Stimulated activated CD8-positive, alpha-beta memory T cell treated with anti-CD3 and anti-CD28 coated beads, Interleukin-4, amount 100 ng/mL, for 24 hours (primary cell): ENCODE measurements at places on chromosomes 5 and 9.

DNA sequence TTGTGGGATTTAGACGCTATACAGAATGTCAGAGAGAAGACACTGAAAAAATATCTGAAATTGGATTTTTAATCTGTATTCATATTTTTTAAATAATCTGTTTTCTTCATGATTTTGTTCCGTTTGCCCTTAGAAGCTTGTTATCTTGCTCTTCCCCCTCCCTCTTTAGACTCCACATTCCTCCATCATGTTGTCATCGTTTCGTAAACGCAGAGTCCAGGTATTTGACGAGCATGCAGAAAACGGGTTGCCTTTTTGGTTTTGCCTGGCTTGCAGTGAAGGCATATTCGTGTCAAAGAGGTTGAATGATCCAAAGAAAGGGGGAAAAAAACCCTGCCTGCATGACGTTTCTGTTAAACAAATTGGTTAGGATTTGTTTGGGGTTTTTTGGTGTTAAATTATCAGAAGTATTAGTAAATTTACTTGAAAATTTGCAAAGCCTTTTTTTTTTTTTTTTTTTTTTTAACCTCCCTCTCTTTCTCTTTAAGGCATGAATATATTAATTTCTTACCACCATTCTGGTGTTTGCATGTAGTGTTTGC is 2.9 kb downstream of the SPTAN1 start:
- no peak for DNase-seq

- no peak for DNase-seq
Observed at GRCh38 chr5:135555530-135555929, 19.8 kb upstream of the NEUROG1 start.

GRCh38 chr5:131634996-131635683 is at the start of gene RAPGEF6:
RAPGEF6 (minus strand) TSS chr5:131635229; CDS start chr5:131635030, 199 bp downstream.
- DNase-seq = peak; percentile 91

DNA sequence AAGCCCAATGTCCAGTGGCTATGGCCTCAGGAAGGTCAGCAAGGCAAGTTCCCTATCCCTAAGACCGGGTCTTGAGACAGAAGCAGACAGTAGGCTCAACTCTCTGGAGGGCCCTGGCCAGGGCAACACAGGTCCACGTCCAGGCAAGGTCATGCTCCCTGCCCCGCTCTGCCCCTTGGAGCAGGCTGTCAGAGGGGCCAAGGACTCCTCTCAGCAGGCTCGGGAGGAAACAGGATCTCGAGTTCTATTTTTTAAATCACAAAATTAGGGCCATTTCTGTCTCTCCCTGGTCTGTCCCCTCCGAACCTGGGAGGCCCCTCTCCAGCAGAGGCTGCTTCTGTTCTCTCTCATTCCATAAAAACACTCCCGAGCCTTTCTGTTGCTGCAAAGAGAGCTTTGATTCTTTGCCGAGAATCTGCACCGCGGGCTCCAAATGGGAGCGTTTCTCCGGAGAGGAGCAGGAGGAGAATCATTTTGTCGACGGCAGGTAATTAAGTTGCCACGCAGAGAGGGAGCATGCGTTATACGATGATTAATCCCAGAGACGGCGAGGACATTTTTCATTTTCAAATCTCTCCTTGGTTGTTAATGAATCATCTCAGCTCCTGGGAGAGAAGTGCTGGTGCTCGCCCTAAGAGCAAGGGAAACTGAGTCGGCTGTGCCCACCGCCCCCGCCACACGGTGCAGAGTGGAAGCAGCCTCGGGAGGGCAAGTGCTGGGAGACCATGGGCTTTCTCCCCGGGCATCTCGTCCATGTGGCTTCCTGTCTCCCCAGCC is 24.5 kb upstream of the FCN1 start:
- no peak for DNase-seq

GRCh38 chr9:37904445-37905130 is 661 bp upstream of the SLC25A51 start:
- no peak for DNase-seq

- DNase-seq = no peak
Observed at GRCh38 chr5:145072889-145073288, 762.3 kb downstream of the PRELID2 start.

- peak; percentile 72 for DNase-seq
Observed at GRCh38 chr5:76402251-76402885, 717 bp upstream of the IQGAP2 start.

- no peak for DNase-seq
Observed at GRCh38 chr5:134508521-134509195, 16.8 kb upstream of the JADE2 start.

GRCh38 chr9:12224449-12224848 is 468.7 kb upstream of the TYRP1 start:
- DNase-seq = no peak

- no peak for DNase-seq
Observed at GRCh38 chr5:91293131-91293530, 90.0 kb downstream of the ARRDC3 start.

GRCh38 chr9:110188991-110189390 is 19.0 kb downstream of the C9orf152 start:
- no peak for DNase-seq

- DNase-seq = no peak
Observed at GRCh38 chr9:94950579-94951323, 224.3 kb downstream of the AOPEP start.

DNA sequence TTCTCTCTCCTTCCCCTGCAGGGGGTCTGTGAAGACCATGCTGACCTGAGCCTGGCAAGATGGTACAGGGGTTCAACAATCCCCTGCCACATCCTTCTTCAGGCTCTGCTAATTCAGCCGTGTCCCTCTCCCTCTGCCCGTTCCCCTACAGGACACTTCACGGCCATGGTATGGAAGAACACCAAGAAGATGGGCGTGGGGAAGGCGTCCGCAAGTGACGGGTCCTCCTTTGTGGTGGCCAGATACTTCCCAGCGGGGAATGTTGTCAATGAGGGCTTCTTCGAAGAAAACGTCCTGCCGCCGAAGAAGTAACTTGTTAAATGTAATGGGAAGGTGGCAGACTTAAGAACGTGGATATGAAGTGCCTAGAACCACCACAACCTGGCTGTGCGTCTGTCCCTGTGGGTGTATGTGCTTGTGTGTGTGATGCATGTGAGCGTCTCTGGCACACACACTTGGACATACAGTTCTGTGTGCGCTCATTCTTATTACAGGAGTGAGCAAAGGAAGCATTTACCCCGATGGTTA is 6.9 kb upstream of the CCIN start:
- no peak for DNase-seq

DNA sequence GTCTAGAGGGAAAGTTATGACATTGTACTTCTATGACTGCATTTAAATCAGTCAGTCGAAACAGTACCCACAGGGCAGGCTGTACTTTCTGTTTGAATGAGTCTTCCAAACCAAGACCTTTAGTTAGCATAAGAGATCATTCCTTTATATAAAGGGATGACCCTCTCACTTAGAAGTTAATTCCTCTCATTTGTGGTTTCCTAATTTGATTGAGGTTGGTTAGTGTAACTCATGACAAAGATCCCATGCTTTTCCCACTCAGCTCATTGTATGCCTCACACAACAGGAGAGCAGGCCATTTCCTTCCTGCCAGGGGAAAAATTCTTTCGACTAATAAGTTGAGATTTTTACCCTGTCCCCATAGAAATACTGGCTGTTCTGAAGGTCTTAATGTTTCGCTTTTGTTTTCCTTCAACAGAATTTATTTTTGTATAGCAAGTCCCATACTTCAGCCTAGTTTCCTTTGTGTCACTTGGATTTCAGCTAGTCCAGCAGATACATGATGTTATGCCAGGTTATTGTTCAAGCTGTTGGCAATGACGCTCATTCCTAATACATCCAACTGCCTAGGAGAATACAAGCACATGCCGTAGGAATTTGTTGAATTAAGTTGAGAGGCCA is 500.7 kb downstream of the SPATA31D1 start:
- no peak for DNase-seq

DNA sequence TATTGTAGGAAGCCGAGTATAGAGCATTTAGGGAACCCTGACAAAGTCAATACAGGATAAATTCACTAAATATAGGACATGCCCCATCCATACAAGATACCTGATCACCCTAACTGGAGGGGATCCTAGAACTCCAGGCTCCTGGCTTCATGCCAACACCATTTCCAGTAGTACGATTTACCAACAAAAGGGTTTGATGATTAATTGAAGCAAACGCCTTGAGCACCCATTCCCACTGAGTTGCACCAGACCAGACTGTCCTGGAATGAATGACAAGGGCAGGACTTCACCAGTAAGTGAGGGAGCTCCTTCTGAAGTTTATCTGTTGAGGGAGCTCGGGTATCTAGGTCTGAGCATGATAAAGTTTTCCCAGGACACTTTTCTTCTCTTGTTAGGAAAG is 327.2 kb upstream of the MSX2 start:
- no peak for DNase-seq

GRCh38 chr9:136052472-136052880 is 42.6 kb downstream of the NACC2 start:
- no peak for DNase-seq

DNA sequence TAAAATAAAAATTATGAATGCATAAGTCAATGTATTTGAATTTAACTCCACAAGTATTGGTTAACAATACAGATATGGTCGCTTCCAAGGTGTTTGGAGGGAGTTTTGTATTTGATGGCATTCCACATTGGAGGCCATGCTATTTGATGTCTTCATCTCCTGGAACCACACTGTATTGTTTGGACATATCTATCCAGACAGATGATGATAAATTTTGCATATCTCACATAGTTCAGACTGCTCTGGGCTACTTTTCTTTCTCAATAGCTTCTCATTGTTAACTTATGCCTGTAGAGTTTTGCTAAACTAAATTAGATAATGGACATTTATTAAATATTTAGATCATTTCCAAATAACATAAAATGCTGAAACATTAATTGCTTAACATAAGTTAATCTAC is 58.0 kb downstream of the CDKN2A start:
- no peak for DNase-seq

GRCh38 chr9:79377339-79377855 is 194.4 kb upstream of the TLE4 start:
- no peak for DNase-seq

- no peak for DNase-seq
Observed at GRCh38 chr5:148491793-148492184, 108.0 kb downstream of the FBXO38 start.

DNA sequence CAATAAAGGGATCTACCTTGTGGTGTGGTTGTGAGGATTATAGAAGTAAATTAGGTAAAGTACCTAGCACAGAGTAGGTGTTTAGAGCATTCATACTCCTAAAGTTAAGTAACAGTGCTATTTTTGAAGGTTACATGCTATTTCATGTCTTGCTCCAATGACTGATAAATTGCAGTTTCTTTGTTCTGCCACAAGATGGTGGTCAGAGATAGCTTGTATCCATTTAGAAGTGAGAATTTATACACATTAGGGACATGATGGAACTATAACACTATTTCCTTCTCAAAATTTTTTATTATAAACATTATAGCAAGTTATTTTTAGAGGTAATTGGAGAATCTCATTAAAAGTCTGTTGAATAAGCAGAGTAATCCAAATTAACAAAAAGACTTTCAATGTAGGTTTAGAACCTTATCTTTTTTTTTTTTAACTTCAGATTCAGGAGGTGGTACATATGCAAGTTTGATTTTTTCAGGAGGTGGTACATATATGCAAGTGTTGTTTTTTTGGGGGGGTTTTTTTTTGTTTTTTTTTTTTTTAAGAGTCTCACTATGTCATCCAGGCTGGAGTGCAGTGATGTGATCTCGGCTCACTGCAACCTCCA is 17.1 kb downstream of the MTREX start:
- no peak for DNase-seq

DNA sequence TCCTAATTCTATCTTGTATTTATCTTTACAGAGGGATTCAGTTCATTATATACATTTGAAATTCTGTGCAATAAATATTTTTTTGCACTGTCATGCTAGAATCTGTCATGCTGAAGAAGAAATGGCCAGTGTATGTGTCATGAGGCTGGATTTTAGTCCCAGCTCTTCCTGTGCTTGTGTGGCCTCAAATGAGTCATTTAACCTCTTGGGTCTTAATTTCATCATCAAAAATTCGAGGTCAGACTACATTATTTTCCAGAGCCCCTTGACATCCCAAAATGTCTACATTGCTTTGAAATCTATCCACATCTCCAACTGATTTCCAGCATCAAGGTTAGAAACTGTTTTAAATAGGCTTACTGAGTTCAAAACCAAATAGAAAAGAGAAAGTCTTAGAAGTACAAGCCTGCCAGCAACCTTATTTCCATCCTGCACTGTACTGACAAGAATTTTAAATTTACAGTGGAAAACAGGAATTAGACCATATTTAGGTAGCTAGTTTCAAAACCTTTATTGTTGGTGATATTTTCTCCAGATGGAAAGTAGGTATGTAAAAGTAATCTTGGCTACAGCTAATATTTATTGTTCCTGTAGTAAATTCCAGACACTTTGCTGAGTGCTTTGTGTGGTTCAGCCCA is 96.7 kb upstream of the MAMDC2 start:
- no peak for DNase-seq
